SJSA1 (cell line): ENCODE measurements at places on chromosomes 13 and 19.

DNA sequence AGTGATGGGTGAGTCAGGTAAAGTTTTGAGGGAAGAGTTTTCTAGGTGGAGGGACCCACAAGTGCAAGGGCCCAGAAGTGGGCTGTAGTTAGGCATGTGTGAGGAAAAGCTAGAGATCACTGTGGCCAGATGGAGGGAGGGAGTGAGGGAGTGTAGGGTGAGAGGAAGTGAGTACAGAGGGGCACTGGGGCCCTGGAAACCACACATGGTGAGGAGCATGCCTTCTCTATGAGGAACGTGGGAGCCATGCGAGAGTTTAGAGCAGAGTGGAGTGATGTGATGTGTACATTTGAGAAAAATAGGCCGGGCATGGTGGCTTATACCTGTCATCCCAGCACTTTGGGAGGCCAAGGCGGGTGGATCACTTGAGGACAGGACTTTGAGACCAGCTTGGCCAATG is 14.7 kb upstream of the SHKBP1 start:
- H3K36me3 ChIP-seq: no peaks in the 10 kb centered on the region
- no peaks in the 10 kb centered on the region for H3K4me1 ChIP-seq
- H3K4me3 ChIP-seq: no peak overlapping the region
- no peak for DNase-seq
- H3K27ac ChIP-seq: no peak overlapping the region

GRCh38 chr13:113586661-113587479 is 2.3 kb downstream of the TFDP1 start:
- H3K4me3 ChIP-seq: no peak overlapping the region
- no peaks in the 10 kb centered on the region for H3K27me3 ChIP-seq
- H3K4me1 ChIP-seq: peaks cover 24% of the 10 kb centered on the region

GRCh38 chr13:72530471-72530870 is 197.0 kb downstream of the MZT1 start:
- no peaks in the 10 kb centered on the region for H3K36me3 ChIP-seq
- no peak overlapping the region for H3K27ac ChIP-seq
- H3K27me3 ChIP-seq: no peaks in the 10 kb centered on the region
- no peaks in the 10 kb centered on the region for H3K4me1 ChIP-seq
- H3K4me3 ChIP-seq: no peak overlapping the region

- H3K4me3 ChIP-seq: no peak overlapping the region
- DNase-seq: no peak
- H3K4me1 ChIP-seq: peaks cover 32% of the 10 kb centered on the region
- H3K27ac ChIP-seq: no peak overlapping the region
- no peaks in the 10 kb centered on the region for H3K27me3 ChIP-seq
Observed at GRCh38 chr13:35961461-35962220, 169.5 kb downstream of the DCLK1 start.

GRCh38 chr13:34003656-34004055 is 185.7 kb downstream of the RFC3 start:
- H3K4me3 ChIP-seq: no peak overlapping the region
- H3K27ac ChIP-seq: no peak overlapping the region
- no peak for DNase-seq
- peaks cover 19% of the 10 kb centered on the region for H3K4me1 ChIP-seq
- no peaks in the 10 kb centered on the region for H3K36me3 ChIP-seq

DNA sequence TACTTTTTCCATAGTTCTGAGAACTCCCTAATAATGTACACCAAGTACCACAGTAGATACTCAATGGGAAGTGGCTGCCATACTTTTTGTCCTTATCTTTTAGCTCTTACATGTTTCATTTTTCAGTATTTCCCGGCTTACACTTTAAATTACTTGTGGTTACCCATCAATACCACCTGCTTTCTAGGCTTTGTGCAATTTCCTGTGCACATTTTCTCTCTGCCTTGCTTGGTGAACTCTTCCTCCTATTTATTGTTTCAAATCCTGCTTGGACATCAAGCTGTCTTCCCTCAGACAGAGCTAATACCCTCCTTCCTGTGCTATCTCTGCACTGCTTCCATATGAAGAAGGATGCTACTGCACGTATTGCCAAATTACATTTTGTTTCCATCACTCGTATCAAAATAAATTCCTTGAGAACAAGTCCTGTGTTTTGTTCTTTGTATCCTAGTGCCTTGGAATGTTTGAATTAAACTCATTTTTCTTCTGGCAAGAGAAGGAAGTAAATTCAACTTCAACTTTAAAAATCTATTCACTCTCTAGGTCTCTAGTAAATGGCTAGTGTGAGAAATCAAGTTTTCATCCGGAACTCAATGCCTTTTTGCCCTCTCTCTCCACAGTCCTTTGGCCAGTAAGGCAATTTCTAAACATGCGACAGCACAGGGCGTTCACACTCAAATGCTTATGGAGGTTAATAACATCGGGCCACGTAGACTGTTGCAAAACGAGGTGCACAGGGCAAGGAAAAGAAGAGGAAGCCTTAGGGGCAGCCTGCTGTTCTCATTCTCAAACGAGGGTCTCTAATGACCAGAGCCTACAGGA is 5.6 kb downstream of the ZAR1L start:
- peaks cover 9% of the 10 kb centered on the region for H3K4me1 ChIP-seq
- DNase-seq: no peak
- H3K36me3 ChIP-seq: no peaks in the 10 kb centered on the region
